Karpas-422 (cell line): ENCODE measurements at places on chromosomes 16 and 17. TPM values are rescaled to one million over a fixed set of nuclear protein-coding genes. Genes with fewer than 3 reads are reported as not detected.

The GAST gene
- not detected in 2 replicates for total RNA-seq

The DNAH17 gene
- total RNA-seq = not detected in 2 replicates

The CCL3 gene
- 2.1 TPM in 1 of 2 replicates, not detected in the other for total RNA-seq

The NPIPB13 gene
- 0.58 and 9.1 TPM in 2 replicates for total RNA-seq

The SLC13A2 gene
- not detected in 2 replicates for total RNA-seq

The UBE2O gene
- 10.5 and 19.9 TPM in 2 replicates for total RNA-seq

The CCDC78 gene
- 29.4 and 110 TPM in 2 replicates for total RNA-seq

The CA4 gene
- not detected in 2 replicates for total RNA-seq

The UBE2G1 gene
- total RNA-seq = 45.2 and 60.8 TPM in 2 replicates

The TUFM gene
- total RNA-seq = 161 and 250 TPM in 2 replicates

GRCh38 chr17:67682196-67682595, 35.5 kb upstream of the NOL11 start:
- no peak for DNase-seq

GRCh38 chr16:85956426-85956825, 57.5 kb downstream of the IRF8 start:
- DNase-seq = no peak

GRCh38 chr16:61313931-61314330, 722.3 kb downstream of the CDH8 start:
- DNase-seq = no peak

DNA sequence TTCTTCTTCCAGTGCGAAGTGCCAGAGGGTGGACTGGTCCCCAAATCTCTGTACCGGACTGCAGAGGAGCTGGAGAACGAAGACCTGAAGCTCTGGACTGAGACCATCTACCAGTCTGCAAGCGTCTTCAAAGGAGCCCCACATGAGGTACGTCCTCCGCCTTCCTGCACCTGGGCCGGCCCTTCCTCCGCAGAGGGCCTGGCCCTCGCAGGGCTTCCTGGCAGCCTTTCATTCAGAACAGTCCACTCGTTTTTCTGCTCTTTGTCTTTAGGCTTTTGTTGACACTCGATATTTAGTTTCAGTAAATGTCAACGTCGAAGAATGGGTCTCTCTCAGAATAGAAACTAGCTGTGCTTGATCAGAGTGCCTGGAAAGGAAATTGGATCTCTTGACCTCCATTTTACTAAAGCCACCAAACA, 68.6 kb downstream of the SEC14L1 start:
- no peak for DNase-seq

DNA sequence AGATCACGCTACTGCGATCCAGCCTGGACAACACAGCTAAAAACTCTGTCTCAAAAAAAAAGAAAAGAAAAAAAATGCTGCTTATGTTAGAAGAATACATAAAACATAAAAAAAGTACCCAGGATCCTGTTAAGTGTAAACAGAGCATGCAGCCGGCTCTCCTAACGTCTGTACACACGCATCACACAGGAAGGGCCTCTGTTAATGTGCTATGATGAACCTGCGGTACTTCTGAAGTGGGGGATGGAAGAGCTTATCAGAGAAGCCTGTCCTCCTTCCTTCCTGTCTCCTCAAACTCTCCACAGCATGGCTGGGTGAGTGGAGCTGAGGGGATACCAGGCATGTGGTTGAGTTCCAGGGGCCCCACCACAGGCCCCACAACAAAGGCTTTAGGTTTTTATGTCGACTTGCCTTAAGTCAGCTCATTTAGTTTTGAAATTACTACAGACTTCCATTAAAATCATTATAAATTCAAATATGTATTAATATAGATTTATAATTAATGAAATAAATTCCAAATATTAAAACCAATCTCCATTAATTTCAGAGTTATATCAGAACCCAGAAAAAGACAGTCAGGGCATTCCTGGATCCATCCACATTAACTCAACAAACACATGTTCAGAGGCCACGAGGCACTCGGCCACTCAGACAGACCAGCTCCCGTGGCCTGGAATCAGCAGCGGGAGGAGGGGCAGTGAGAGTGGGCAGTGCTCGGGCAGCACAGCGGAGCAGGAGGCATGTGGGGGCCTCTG, 11.7 kb downstream of the CCDC57 start:
- DNase-seq = no peak

DNA sequence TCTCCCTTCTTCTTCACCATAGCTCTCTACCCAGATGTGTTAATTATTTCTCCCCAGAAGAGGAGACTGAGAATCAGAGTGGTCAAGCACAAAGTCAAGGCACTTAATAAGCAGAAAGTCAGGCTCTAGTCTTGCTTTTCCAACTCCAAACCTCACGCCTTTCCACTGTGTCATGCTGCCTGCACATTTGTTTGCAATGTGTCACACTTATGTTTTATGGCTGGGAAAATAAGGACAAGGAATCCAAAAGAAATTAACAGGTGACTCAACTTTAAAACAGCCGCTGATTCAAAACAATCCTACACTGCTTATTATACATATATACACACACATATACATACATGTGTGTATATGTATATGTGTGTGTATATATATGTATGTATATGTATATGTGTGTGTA, 255.7 kb upstream of the DYNLRB2 start:
- DNase-seq = no peak

DNA sequence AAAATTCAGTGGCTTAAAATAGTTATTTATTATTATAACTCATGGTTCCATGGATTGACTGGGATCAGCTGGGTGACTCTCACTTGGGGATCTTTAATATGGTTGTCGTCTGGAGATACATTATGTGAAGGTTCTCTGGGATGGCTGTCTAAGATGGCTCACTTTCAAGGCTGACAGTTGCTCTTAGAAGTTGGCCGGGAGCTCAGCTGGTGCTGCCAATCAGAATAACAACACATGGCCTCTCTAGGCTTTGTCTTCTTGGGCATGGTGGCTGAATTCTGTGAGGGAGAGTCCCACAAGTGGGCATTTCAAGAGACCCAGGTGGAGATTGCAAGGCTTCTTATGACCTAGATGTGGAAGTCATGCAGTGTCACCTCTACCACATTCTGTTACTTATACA, 269.7 kb downstream of the CA10 start:
- DNase-seq = no peak

DNA sequence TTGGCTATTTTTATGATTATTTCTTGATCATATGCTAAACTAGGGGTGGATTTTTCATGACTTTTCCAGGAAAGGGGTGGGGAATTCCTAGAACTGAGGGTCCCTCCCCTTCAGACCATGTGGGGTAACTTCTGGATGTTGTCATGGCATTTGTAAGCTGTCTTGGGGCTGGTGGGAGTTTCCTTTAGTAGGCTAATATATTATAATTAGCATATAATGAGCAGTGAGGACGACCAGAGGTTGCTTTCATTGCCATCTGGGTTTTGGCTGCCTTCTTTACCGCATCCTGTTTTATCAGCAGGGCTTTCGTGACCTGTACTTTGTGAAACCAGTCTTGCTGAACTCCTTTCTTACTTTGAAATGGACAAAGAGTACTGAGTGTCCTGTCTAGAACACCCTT, 40.4 kb upstream of the ABCA5 start:
- DNase-seq = no peak

DNA sequence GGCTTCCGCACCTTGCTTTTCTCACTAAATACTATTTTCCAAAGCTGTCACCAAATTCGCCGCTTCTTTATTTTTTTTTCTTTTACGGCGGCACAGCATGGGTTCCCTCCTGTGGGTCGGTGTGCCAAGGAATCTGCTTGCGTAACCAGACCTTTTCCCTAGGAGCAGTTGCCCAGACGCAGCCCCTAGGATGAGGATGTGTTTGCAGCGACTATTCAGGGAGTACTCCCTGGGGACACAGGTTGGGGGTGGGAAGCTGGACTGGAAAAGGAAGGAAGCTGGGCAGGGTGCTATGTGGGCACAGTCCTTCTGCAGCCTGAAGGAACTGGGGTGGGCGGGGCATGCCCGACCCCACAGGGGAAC, 49.0 kb upstream of the ZCCHC14 start:
- DNase-seq = no peak
